ENCODE measurements at places on chromosomes 2 and 18. TPM values are rescaled to one million over a fixed set of nuclear protein-coding genes. Genes with fewer than 3 reads are reported as not detected.

DNA sequence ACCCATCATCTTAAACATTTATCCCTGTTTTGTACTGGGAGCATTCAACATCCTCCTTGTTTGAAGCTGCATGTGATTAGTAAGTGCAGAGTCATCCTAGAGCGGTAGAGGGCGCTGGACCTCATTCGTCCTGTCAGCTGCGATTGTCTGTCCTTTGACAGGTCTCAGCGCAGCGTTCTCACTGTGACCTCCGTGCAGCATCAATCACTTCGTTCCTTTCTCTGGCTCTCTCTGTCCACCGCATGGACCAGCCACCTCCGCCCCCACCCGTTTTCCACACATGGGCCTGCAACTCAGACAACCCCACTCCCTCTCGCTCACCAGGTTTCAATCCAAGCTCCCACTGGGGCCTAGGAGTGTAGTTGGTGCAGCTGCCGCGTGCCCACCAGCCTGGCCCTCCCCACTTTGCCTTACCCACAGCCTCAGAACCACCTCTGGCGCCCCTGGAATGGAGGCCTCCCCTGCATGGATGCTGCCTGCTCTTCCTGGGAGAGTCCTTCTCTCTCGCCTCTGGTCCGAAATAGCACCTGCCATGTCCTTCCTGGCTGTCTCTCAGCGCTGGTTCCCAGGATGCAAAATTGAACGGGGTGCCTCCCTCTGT, 90.5 kb downstream of the NDUFA10 start:
- peak; percentile 76 for DNase-seq

DNA sequence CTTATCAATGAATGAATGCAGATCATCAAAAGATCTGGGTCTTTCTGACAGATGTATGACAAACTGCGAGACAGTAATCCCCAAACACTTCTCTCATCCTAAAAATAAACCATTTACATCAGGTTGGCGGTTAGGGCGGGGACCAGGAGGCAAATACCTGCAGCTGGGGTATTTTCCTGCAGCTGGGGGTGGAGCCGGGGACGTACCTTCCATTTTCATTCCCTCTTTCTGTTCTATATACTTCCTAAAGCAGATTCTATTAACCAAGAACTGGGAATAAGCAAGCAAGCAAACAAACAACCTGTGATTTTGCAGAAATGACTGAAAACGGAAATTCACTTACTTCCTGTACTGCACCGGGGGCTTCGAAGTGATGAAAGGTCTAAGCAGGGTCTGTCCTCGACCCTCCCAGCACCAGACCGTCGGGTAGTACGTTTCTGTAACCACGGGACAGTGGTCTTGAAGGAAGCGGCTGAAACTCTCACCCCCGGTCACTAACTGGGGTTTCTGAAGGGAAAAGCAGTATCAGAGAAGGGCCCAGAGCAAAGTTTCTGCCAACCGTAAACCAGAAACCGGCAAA, 1.2 kb downstream of the ABHD3 start:
- peak; percentile 41 for DNase-seq

Gene ERICH2
- total RNA-seq, result not detected

- no peak for DNase-seq
Observed at GRCh38 chr2:7030810-7031209, 113.6 kb downstream of the RNF144A start.

Gene SCN9A
- total RNA-seq, result not detected

GRCh38 chr2:61995515-61995914, 90.0 kb downstream of the COMMD1 start:
- DNase-seq, result no peak

Gene UGT1A1
- not detected for total RNA-seq

Gene DYTN
- total RNA-seq, result not detected

- DNase-seq, result no peak
Observed at GRCh38 chr2:55225481-55226020, 6.5 kb downstream of the CLHC1 start.

DNA sequence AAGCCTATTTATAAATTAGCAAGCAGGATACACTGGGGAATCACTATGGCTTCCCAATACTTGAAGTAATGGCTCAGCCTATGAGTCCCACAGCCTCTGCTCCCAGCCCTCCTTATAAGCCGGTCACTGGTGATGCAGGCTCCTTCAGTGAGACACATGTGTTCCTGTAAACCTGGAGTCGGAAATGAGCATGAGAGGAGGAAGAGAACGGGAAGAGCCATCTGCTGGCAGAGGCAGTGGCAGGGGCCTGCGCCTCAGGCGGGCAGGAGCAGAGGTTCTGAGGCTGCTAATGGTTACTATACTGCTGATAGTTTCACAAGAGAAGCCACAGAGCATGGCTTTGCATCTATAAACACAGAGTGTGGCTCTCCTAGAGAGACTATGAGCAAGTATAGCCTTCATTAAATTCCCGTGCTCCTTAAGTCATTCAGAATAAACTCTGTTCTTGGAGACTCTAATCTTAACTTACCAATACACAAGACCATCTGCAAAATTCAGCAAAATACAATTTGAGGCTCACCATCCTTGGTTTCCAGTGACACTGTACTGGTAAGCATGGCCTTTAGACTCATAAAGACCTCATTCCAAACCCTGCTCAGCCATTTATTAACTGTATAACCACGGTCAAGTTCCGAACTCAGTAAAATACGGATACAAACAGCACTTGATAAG, 63.3 kb downstream of the FBXO15 start:
- no peak for DNase-seq

DNA sequence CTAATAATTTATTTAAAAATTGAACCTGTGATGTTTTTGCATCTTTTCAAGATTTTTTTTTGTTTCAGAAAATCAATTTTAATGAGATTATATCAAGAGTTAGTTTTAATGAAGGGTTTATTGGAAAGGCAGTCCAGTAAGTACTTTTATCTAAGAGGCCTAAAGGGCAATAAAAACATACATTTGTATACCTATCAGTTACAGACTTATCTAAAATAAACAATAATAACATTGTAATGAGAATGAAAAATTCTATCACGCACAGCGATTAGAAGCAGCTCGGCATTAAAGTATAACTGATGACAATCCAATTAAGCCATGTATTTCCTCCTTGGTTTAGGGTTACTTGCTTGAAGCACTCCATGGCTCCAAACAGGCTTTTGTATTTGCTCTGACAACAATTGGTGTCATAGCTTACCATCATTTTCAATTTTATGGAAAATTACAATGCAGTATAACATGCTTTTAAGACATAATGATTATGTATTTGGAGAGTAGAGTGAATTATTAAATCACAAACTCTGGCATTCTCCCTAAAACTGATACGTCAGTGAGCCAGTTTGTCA, 629.4 kb downstream of the TSN start:
- no peak for DNase-seq

GRCh38 chr2:161424394-161424769, 8.3 kb downstream of the TBR1 start:
- DNase-seq, result no peak

- no peak for DNase-seq
Observed at GRCh38 chr2:199310771-199311585, 146.8 kb downstream of the SATB2 start.

DNA sequence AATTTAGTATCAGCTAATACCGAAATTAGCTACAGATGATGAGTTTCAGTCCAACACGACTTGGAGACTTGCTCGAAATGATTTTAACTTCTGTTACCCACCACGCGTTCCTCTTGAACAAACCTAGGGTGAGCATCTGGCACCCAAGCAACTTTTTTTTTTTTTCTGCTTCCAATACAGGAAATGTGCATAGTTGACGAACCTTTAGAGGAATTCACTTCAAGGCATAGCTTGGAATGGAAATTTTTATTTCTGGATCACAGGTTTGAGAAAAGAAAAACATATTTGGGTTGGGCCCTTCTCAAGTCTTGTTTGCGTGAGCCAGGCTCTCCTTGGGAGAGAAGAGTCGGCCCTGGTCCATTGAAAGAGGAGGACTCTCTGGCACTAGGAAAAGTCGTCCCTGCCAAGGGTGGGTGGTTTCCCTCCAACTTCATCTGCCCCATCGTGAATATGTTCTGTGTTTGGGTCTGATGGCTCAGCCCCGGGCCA, 37.4 kb upstream of the RPL31 start:
- DNase-seq, result no peak

DNA sequence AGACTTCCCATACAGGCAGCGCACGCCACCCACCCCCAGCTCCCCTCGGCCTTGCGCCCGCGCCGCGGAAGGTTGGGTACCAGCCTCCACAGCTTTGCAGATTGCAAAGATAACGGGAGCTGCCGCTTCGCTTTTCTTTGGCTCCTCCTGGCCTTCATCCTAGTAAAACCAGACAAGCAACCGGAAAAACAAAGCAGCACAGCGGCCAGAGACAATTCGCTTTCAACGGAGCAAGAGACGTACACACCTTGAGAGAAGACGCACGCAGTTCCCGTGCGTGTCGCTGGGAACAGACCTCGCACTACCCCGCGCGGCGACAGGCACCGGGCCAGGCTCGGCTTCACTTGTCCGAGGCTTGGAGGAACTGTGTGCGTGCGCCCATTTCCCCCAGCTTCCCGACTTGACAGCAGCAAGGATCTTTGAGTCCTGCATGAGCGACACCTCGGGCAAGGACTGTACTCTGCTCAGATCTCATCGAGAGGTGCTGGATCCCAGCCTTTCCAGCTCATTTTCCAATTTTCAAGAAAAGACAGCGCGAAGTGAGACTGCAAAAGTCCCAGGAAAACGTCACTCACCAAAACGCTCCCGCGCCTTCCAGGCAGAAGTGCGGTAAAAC, 964 bp downstream of the ZBTB7C start:
- no peak for DNase-seq

GRCh38 chr2:132573444-132574007, 96.5 kb downstream of the LYPD1 start:
- DNase-seq, result no peak

- no peak for DNase-seq
Observed at GRCh38 chr2:46831051-46831868, 84.3 kb downstream of the MCFD2 start.

Gene DPYSL5
- not detected for total RNA-seq

GRCh38 chr2:86592547-86593230, 29.4 kb upstream of the CHMP3 start:
- DNase-seq, result no peak

DNA sequence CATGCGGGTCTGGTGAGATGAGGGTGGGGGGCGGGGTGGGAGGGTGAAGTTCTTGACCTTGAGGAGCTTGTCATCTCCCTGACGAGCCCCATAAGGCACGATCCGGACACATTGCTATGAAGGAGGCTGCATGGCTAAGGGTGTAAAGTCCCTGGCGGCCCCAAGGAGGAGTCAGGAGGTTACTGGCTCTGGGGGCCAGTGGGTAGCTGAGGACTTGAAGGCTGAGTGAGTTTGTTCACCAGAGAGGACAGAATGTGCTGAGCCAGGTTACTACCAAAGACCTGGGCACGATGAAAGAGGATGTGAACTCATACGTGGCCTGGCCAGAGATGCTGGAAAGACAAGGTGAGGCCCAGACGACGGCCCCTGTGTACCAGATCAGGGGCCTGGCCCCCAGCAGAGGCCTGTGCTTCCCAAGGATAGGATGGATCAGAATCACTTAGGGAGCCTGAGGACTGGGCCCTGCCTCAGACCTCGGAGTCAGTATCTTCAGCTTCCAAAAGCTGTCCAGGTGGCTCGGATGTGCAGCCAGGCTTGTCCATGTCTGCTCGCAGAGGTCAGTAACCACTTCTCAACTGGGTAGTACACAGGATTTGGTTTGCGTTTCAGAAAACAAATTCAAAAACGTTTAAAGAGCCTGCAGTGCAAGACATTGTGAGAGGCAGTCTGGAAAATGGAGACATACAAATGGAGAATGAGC, 110.9 kb downstream of the RNF144A start:
- no peak for DNase-seq

DNA sequence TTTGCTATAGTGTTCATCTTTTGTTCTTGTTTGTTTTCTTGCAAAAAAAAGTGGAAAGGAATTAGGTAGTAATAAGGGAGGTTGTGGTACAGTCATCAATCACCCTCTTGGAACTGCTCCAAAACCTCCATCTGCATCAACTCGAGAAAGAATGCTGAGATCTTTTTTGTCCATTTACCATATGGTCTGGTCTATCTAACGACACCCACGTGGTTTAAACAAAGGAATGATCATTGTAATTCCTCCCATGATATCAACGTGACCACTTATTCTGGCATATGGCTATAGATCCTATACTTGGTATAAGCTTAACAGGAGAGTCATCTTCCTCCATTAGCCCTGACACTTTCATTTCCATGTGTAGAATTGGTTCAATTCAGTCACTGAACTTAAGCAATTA, 1025.3 kb upstream of the NXPH2 start:
- DNase-seq, result no peak

DNA sequence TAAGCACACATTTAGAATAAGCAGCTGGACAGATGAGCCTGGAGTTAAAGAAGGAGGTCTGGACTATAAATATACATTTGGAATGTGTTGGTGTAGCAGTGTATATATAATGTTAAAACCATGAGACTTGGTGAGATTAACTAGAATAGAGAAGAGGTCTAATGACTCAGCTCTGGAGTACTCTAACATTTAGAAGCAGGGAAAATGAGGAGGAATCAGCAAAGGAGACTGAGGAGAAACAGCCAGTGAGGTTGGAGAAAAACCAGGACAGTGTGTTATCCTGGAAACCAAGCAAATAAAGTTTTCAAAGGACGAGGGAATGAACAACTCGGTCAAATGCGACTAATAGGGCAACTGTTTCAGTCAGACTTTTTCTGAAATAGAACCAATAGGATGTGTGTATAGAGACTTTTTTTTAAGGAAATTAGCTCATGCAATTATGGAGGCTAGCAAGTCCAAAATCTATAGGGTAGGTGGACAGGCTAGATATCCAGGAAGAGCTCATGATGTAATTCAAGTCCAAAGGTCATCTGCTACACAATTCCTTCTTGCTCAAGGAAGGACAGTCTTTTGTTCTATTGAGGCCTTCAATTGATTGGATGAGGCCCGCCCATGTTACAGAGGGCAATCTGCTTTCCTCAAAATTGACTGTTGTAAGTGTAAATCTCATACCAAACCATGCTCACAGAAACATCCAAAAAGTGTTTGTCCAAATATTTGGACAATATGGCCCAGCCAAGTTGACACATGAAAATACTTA, 10.8 kb upstream of the SESTD1 start:
- no peak for DNase-seq

DNA sequence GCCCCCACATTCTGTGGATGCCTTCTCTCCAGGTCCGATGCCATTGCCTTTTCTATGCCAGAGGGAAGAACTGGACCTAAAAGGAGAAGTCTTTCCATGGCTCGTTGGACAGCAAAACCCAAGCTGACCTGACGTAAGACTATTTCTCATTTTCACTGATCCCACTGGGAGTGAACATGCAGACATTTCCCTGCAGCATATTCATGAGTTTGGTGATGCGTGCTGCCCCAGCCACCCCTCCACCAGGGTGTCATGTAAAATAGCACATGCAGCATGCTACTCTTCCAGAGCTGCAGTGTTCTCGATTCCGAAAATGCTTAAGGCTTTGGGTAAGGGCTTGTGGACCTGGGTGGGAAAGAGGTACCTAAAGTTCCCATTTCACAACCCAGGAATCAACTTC, 221.2 kb downstream of the UXS1 start:
- DNase-seq, result no peak
